ENCODE measurements at places on chromosomes 12 and 14. TPM values are rescaled to one million over a fixed set of nuclear protein-coding genes. Genes with fewer than 3 reads are reported as not detected.

Gene SPRYD3
- 29.2 TPM for total RNA-seq

Gene ARHGEF40
- 151 TPM for total RNA-seq

Gene BIN2
- total RNA-seq: 109 TPM

DNA sequence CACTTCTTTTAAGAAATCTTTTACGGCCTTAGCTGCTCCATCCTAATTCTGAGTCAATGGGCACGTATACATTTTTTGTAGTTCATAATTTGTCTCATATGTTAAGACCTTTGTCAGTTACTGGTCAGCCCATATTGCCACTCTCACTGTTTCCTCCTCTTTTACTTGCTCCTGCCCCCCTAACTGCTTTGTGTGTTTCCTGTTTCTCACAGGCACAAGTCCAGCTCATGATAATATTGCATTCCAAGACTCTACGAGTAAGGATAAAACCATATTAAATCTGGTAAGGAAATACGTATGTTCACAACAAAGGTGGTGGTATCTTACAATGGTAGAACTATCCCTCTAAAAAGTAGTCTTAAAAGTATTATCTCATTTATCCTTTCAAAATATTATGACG, 111.7 kb downstream of the DNAI7 start:
- H3K27me3 ChIP-seq: no peaks in the 10 kb centered on the region
- no peaks in the 10 kb centered on the region for H3K4me1 ChIP-seq

Gene NOVA1
- total RNA-seq: 3.4 TPM

Gene KRT85
- total RNA-seq: not detected

DNA sequence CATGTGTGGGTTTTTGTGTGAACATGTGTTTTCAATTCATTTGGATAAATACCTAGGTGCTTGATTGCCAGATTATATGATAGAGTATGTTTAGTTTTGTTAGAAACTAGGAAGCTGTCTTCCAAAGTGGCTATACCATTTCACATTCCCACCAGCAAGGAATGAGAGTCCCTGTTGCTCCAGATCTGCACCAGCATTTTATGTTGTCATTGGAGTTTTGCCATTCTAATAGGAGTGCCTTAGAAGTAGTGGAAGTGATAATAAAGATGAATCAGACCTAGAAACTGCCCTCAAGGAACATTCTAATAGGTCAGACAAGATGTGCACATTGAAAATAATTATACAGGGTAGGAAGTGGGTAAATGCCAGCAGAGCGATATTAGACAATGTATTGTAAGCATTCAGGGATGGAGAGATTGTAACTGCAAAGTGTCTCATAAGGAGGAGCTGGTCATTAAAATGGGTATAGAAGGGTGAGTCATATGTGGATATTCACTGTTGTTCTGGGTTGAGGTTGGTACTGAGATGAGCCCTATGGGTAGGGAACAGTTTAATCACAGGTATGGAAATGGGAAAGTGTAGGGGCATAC, 71.4 kb downstream of the MNAT1 start:
- H3K27ac ChIP-seq: no peak overlapping the region
- no peak overlapping the region for H3K4me3 ChIP-seq
- peaks cover 15% of the 10 kb centered on the region for H3K36me3 ChIP-seq
- H3K4me1 ChIP-seq: no peaks in the 10 kb centered on the region
- no peaks in the 10 kb centered on the region for H3K27me3 ChIP-seq
- DNase-seq: no peak

DNA sequence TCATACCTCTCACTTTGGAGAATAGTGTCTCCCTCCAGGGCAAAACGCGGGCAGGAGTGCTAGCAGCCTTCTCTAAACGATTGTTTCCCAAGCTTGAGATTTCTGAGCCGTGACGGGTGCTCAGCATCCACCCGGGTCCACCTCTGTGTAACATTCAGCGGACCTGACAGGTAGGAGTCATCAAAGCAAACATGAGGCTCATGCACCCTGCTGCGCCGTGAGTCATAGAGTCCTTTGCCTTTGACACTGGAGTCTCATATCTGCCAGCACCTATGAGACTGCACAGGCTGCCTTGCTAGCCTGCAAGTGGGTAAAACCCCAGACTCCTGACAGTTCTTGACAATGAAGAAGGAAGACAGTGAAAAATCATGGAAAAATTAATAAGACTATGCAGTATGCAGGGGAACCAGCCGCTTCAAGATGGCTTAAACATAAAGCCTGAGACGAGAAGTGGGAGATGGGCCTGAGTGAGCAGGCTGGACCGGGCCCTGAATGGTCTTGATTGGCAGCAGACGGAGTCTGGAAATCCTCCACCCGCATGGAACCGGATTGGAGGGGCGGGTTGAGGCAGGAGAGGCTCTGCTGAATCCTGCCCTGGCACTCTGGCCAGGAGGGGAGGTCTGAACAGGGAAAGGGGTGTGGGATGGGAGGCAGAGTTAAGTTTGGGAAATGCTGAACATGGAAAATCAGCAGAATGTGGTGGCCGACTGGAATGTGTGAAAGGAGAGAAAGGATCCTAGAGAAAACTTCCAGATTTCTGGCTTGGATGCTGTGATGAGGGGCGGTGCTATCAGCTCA, 54.2 kb downstream of the LGMN start:
- no peaks in the 10 kb centered on the region for H3K27me3 ChIP-seq
- no peak overlapping the region for H3K4me3 ChIP-seq
- H3K27ac ChIP-seq: no peak overlapping the region
- peaks cover 9% of the 10 kb centered on the region for H3K4me1 ChIP-seq
- H3K36me3 ChIP-seq: peaks cover 6% of the 10 kb centered on the region

Gene AQP2
- not detected for total RNA-seq

DNA sequence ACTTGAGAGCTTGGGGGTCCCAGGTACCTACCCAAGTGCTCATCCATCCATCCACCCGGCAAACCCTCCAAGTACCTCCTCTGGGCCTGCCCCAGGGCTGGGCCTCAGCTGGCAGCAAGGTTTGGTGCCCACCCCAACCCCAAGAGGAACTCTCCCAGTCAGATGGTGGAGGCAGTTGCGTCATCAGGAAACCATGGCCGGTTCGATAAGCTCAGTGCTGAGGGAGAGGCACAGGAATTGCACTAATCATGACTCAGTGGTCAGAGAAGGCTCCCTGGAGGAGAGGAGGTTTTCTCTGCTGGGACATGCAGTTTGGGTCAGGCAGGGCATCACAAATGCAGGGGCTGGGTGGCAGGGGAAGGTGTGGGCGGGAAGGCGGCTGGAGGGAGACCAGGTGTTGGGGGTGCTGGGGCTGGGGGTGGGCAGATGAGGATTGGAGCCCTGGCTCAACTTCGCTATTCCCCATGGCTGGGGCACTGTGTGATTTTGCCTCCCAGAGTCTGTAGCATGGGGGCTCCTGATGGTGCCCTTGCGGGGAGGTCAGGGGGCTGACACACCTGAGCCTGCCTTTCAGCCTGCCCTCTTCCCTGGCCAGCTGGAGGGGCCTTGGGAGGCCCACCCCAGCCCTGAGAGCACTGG, 32.2 kb downstream of the SH2B3 start:
- H3K27me3 ChIP-seq: no peaks in the 10 kb centered on the region
- H3K4me1 ChIP-seq: peaks cover 100% of the 10 kb centered on the region
- no peak overlapping the region for H3K4me3 ChIP-seq

Measured in spleen (tissue), 13 donors.